ENCODE measurements at places on chromosomes 16 and 17.

GRCh38 chr17:48037036-48037837 lies at the start of gene COPZ2:
Gene COPZ2, minus strand, starts transcription at chr17:48037797. Its CDS starts 20 bp downstream, at chr17:48037777.
- no peak for DNase-seq

DNA sequence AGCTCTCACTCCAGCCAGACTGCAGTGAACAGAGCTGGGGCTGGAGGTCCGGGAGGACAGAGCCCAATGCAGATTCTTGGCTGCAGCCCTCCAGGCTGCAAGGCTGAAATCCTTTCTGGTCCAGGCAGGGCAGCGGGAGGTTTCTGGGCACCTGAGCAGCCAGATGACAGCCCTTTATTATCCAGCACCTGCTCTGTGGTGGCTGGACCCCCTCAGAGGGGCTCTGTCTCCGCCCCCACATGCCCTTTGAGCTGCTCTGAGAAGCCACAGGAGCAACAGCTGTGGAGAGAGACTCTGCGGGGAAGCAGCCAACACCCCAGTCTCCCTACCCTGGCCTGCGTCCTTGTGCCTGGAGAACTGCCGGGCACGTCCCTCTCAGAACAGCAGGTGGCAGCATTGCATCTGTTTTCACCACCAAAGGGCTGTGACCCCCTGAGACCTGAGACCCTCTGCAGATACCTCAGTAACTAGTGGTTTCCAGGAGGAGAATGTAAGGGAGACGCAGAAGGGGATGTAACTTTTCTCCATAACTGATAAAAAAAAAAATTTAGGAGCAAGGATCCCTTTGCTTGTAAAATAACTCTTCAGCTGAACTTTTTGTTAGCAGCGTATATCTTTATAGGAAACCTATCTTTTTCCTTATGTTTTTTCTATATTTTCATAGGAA lies 3.7 kb upstream of the CNP start:
- no peak for DNase-seq

DNA sequence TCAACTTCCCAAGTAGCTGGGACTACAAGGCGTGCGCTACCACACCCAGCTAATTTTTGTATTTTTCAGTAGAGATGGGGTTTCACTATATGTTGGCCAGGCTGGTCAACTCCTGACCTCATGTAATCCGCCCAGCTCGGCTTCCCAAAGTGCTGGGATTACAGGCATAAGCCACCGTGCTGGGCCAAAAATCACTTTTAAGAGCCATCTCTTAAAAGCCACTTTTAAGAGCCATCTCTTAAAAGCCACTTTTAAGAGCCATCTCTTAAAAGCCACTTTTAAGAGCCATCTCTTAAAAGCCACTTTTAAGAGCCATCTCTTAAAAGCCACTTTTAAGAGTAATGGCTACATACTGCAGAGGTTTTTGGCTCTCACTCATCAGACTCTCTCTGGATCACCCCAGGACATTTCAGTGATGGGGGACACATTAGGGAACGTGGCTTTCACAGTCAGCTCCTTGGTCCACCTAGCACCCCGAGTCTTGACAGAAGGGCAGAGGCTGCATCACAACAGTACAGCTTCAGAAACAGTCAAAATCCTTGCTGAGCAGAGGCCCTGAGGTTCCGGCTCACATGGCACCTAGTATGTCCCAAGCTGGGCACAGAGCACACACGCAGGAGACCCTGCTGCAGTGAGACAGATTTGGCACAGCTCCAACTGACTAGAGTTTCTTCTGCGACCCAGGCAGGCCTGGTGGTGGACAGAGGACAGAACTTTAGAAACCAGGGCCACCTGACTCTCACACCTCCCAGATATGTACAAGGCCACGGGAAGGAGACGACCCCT lies 23.6 kb downstream of the RANBP10 start:
- DNase-seq = no peak

GRCh38 chr17:30068465-30068864 lies 48.2 kb upstream of the NSRP1 start:
- DNase-seq = no peak

DNA sequence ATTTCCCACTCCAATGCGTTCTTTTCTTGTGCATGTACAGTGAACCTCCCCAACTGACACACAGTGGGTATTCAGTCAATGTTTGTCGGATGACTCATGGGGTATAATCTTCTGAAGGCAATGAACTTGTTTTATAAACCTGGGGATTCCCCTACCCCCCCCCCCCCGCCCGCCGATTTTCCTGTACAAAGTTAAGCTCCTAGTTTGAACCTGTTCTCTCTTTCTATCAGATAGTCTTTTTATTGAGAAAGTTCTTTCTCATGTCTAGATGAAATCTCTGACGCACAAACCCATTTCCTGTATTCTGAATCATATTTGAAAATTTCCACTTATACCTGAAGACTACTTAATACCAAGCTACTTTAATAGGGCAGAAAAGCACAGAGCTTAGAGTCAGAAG lies 338.3 kb downstream of the CA10 start:
- no peak for DNase-seq

GRCh38 chr16:85935974-85936760 lies 37.2 kb downstream of the IRF8 start:
- no peak for DNase-seq

DNA sequence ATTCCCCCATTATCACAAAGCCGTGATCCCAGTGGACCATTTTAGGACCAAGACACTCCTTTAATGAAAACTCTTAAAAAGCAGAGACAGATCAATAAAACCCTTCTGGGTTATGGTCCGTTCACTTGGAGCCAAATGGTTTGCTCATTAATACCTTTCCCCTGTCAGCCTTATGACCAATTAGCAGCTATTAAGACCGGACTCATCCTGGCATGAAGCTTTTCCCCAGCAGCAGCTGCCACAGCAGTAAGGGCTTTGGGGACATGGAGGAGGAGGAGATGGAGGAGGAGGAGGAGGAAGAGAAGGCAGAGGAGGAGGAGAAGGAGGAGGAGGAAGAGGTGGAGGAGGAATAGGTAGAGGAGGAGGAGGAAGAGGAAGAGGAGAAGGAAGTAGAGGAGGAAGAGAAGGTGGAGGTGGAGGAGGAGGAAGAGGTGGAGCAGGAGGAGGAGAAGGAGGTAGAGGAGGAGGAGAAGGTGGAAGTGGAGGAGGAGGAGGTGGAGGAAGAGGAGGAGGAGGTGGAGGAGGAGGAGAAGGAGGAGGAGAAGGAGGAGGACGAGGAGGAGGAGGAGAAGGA lies 50.1 kb upstream of the IRX3 start:
- no peak for DNase-seq

GRCh38 chr16:17437127-17437720 lies 33.5 kb downstream of the XYLT1 start:
- DNase-seq = no peak

DNA sequence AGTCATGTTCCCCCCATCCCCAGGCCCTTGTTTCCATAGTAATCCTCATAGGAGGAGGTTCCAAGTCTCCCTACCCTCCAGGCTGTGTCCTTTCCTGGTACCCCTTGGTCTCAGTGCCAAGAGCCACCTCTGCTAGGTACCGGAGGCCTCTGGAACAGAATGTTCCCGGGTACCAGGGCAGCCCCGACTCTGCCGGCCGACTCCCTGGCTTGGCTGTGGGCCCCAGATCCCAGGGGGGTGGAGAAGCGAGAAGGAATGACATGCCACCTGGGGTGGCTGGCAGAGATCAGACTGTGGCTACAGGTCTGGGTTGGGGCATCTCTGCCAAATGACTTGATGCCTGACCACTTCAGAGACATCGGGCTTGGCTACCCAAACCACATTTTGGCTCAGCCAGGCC lies 3.6 kb downstream of the STAC2 start:
- no peak for DNase-seq

Measured in kidney epithelial cell (primary cell).